ENCODE measurements at places on chromosomes 4 and X.

DNA sequence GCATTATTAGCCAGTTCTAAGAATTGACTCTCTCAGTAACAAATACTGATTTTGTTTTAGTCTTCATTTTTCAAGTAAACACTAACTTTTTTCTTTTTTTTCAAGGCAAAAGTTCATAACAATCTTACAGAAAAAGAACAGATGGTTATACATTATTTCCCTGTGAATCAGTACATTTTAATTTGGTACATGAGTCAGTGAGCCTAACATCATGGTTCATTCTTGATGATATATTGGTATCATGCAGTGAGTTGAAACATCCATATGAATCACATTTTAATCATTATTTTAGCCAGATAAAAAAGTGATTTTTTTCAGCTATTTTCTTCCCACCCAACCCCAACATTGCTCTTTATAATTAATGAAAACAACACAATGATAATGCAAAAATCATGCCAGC, 184.3 kb upstream of the TACR3 start:
- DNase-seq = no peak

- no peak for DNase-seq
These were observed 1081.4 kb downstream of the FAT4 start for GRCh38 chr4:126396121-126396520.

DNA sequence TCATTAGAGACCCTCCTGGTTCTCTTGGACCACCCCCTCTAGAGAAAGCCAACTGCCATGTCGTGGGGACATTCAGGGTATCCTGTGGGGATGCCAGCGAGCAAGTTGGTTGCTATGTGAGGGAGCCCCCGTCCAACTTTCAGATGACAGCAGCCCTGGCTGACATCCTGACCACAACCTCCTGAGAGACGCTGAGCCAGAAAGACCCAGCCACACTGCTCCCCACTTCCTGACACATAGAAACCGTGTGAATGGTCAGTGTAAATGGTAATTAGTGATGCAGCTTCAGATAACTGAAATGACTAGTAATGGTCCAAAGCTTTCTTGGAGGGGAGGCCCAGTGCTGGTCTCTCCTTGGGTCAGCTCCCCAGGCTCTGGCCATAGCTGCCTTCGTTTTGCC, 10.8 kb downstream of the CLCN4 start:
- DNase-seq = no peak

DNA sequence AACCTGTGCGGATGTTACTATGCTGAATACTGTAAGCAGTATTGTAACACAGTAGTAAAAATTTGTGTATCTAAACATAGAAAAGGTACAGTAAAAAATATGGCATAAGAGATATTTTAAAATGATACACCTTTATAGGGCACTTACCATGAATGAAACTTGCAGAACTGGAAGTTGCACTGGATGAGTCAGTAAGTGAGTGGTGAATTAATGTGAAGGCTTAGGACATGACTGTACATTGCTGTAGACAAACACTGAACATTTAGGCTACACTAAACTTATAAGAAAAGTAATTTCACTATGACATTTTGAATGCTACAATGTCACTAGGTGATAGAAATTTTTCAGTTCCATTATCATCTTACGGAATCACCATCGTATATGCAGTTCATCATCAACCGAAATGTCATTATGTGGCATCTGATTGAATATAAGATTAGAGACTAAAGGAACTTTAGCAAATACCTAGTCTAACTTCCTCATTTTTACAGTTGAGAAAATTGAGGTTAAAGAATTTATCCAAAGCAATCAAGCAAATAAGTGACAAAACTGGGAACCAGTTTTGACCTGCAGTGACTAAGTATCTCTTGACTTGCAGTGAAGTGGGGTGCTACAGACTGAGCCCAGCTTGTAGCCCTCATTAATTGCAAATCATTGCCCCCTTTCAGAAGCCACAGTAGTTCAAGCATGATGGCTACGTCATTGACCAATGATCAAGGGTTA, 55.3 kb downstream of the EGF start:
- no peak for DNase-seq

GRCh38 chrX:130245441-130245840, 23.3 kb downstream of the ZNF280C start:
- DNase-seq = no peak

- peak; percentile 33 for DNase-seq
These were observed 270.1 kb upstream of the LDB2 start for GRCh38 chr4:17168571-17168970.

GRCh38 chrX:106780664-106781377, 21.7 kb upstream of the TBC1D8B start:
- peak; percentile 32 for DNase-seq

- peak; percentile 32 for DNase-seq
These were observed 251.4 kb upstream of the DDX53 start for GRCh38 chrX:22748093-22748999.

Measured in SW480 (cell line).